ENCODE measurements at places on chromosomes 12 and 14.

DNA sequence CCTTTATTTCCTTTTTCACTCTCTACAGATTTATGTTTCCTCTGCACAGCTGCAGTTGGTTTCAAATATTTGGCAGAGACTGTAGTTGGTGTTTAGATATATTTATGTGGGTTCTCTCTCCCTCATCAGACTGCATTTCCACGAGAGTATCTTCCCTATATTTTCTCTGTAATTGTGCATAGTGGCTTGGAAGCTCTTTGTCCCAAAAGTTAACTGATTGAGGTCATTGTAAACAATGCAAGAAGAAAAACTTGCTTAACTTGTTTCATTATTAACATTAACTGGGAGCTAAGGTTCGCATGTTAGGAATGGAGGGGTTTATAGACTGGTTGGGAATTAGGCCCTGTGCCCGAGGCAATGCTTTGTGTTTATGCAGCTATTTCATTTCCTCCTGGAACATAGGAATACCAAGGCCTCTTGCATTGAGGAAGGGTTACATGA, 216.9 kb upstream of the HMGA2 start:
- DNase-seq, result no peak

- no peak for DNase-seq
Measured at GRCh38 chr12:131387281-131388163, 323.4 kb upstream of the SFSWAP start.

DNA sequence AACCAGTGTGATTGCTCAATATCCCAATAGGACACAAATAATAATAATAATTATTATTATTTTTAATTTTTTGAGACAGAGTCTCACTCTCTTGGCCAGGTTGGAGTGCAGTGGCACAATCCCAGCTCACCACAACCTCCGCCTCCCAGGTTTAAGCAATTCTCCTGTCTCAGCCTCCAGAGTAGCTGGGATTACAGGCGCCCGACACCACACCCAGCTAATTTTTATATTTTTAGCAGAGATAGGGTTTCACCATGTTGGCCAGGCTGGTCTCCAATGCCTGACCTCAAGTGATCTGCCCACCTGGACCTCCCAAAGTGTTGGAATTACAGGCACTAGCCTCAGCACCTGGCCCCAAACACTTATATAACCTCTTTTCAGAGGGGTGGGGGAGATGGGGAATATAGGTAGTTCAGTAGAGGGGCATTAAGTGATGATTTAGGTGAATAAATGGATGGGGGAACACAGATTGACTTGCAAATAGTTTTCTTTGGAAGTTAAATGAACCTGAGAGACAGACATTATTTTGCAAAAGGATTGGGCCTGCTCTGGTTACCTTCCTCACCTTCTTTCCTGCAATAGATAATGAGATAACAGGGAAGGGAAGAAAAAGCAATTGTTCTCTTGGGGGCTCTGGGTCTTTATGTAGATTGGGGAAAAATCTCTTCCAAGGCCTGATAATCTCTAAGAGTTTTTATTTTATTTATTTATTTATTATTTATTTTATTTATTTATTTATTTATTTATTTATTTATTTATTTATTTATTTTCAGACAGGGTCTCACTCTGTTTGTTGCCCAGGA, 57.7 kb downstream of the RESF1 start:
- DNase-seq, result no peak

DNA sequence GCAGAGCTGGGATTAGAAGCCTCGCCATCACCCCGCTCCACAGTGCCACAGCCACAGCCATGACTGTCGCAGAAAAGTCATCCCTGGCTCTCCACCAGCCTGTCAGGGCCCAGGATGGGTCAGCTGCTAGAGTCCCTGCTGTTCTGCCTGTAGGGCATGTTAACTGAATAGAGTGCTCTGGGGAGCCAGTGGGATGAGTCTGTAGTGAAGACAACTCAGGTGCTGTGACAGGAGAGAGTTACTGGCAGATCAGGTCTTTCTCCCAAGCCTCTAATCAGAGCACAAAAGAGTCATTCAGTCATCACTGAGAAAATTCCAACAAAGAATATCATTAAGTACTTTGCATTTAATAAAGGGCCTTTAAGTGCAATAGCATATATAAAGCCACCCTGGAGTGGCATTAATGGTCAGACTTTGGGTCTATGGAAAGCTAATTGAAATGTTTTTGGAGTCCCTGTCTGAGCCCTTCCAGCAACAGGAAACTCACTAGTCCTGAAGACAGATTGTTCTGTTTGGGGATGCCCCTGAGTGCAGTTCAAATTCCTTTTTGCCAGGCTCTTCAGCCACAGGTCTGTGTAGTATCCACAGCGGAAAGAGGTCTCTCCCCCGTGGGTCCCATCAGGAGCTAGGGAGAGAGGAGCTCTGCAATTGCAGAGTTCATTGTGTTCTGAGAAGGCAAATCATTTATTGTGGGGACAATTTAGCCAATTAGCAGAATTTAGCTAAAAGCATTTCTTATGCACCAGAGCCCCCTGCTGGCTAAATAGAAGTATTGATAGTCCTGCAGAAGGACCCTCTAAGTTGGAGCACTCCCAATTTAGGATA, 45.2 kb upstream of the C14orf132 start:
- peak; percentile 72 for DNase-seq

GRCh38 chr14:99643343-99643742, 1.6 kb upstream of the HHIPL1 start:
- DNase-seq, result no peak

DNA sequence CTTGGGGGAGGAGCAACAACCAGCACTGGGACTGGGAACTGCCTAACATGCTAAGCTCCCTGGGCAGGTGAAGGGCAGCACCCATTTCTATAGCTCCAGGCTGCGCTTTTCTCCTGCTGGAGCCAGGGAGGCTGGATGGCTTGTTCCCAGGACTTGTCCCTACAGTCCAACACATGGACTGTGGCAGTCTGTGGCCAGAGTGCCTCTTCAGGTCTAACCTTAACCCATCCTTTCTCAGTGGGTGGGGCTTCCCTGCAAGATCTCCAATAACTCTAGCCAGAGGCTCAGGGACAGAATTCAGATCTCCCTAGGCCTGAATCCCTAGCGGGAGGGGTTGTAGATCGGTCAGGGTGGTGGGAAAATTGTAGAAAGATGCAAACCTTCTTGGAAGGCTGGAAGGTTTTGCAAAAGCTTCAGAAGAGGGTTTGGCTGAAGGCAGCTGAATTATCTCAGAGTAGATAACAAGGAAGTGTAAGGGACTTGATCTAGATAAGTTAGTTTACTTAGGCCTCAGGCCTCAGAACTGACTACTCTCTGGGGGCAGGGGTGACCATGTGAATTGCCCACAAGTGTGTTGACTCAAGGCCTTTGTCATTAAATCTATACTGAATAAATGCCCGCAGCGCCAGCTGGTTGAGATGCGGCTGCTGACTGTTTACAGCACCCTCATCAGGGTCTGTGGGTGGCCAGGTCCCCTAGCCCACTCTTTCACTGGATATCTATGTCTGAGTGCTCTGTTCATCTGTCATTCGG, 60.7 kb downstream of the SSPN start:
- DNase-seq, result no peak

DNA sequence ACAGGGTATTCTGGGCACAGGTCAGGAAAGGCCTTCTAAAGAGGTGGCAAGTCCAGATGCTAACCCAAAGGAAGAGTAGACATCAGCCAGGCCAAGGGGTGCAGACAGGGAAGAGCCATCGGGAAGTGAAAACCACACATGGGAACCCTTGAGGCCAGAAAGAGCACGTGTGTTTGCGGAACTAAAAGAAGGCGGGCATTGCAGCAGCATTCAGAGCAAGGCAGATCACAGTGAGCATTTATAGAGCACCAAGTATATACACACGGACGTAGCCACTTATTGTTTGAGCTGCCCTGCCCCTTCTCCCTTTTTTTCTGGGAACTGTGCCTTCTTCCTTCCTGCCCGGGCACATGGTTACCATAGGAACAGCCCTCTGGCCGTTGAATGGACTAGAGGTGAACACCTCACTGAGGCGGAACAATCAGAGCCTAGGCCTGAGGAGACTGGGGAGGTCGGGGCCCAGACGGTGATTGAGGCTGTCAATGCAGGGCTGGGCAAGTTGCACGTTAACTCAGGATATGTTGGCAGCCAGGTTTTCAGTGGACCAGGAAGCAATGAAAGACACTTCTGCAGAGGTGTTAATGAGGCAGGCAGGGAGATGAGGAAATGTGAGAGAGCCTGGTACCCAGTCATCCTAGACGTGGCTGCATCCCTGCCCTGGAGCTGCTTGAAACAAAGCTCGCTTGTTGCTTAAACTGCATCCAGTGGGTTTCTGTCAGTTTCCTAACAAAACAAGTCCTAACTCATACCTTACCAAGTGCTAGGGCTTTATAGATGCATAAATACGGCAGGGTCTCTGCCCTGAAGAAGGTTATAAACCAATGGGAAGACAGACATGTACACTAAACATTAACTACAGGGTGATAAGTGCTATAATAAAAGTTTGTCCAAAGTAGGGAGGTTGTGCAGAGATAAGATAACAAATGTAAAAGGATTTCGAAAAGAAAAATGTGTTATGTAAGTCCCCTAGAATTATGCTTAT, 34.2 kb downstream of the MOAP1 start:
- DNase-seq, result no peak

GRCh38 chr12:89357297-89357730, 5.0 kb upstream of the DUSP6 start:
- no peak for DNase-seq

DNA sequence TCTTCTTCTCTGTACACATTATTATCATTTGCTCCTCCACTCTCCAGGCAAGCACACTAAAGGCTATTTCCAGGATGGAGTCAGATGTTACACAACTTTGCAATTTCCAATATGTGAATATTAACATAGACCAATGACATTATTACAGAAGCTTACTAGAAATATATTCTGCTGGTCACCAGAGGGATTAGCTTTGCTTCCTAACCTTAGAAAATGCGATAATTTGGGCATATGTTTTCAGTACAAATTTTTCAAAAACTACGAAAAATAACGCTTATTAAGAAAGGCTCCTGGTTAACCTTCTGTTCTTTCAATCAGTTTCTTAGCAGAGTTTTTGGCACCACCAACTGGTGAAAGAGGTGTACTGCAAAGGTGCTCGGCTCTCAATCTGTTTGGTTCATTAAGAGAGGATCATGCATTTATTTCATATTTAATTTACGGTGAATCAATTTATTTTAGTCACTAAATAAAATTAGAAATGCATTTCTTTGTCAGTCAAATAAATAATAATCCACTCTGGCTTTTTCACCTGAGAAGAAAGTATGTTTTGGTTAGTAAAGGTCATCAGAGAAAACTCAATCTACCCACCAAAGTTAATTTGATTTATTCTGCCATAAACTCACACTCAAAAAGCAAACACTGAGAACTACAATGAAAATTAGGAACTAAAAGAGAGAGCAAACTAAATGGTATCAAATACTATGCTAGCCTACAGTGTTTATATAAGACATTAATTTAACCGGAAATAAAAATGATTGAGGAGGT, 39.2 kb downstream of the EFCAB11 start:
- peak; percentile 24 for DNase-seq

GRCh38 chr14:78143489-78144145, 26.6 kb upstream of the NRXN3 start:
- no peak for DNase-seq

GRCh38 chr14:68653804-68654203, 139.1 kb downstream of the ZFP36L1 start:
- DNase-seq, result no peak

GRCh38 chr14:51131516-51131915, 36.6 kb upstream of the TRIM9 start:
- DNase-seq, result no peak

DNA sequence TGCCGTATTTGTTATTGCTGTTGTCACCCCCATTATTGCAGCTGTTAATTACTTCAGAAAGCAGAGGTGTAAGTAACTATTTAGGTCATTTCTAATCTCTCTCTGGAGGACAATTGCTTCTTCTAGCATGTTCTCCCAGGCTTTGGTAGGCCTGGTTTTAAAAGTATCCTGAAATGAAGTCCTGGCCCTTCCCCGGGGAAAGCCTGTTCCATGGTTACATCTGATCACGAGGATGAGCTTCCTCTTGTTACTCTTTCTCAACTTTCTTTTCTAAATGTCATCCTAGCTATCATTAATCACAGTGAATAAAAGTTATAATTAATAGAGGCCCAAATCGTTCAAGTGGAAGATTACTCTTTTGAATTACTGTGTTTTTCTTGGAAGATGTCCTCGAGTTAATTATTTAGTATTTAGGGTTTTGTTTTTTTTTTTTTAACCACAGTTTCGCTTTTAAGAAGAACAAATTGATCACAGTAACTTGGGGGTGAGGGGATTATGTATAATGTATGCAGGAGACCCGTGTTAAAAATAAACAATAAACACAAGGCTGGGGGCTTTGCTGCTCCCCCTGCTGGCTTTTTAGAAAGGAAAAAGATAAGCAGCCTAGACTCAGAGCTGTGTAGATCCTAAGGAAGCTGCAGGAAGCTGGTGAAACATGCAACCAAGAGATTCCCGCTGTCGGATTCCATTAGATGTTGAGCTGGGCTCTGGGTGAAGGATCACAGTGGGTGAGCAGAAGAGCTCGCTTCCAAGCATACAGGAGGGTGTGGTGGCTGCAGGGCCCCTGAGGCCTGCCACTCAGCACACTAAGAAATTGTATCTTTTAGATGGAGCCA, 420.1 kb downstream of the FUT8 start:
- DNase-seq, result no peak

DNA sequence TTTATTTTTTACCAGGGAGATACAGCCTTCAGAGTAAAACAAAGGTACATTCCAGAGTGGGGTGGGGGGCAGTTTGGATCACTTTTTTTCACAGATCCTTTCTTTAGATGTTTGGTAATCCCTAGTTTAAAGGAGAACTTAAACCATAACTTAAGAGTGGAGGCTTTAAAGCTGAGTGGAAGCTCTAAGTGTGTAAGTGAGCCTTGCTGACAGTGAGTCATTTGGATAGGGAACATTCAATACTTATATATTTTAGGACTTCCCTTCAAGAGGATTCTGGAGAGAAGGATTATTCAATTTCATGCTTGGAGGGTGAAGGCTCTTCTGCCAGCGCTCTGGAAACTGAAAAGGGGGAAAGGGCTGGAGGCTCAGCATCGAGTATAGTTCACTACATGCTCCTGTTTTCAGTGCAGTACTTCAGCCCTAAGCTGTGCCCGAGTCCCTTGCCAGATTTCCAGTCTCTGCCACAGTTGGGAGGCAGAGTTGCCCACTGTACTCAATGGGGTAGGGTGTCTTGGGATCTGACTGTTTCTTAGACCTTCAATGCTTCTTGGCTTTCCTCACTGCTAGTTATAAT, 8.4 kb downstream of the PRKAG1 start:
- no peak for DNase-seq

GRCh38 chr12:68481181-68481941, 129.3 kb upstream of the RAP1B start:
- no peak for DNase-seq

- peak; percentile 87 for DNase-seq
Measured at GRCh38 chr12:84912198-84913128, at the start of gene SLC6A15. Gene SLC6A15 (minus strand): TSS chr12:84912799. CDS start chr12:84892120, 20,679 bp downstream.

All from NCI-H1436 (cell line).